ENCODE measurements at places on chromosomes 5 and 9.

- no peak for DNase-seq
Observed at GRCh38 chr9:86807367-86807976, 139.8 kb downstream of the GAS1 start.

DNA sequence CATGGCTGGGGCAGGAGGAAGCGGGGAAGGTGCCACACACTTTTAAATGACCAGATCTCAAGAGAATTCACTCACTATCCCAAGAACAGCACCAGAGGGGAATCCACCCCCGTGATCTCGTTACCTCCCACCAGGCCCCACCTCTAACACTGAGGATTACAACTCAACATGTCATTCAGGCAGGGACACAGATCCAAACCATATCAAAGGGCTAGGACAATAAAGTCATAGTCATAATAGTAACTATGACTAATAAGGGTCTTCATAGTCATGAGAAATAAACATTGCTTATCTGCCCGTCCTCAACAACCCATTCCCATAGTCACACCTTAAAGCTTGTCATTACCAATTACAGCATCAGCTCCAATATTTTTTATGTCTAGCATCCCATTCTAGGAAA is 65.3 kb upstream of the SMC2 start:
- DNase-seq = no peak

DNA sequence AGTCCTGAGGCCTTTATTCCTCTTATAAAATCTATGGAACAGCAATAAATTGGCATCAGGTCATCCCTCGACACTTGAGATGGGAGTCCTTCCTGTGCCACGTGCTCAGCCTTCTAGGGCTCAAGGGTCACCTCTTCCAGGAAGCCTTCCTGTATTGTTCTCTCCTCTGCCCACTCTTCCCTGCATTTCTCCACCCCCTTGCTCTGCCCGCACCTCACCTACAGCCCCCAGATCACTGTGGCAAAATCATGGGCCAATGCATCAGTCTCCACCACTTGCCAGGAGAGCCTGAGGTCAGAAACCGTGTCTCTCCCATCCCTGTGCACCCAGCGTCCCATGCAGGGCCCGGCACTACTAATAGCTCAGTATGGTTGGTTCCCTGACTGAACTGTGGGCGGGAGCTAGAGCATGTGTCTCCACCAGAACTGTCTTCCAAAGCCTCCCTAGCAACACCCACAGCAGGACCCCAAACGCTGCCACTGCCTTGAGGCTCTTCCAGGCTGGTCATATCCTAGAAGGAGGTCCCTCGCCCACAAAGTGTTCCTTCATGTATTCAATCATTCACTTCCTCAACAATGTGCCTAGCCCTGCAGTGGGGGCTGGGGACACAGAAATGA is 13.5 kb downstream of the DUSP1 start:
- no peak for DNase-seq

- no peak for DNase-seq
Observed at GRCh38 chr5:40112875-40113274, 566.8 kb upstream of the PTGER4 start.

- DNase-seq = no peak
Observed at GRCh38 chr5:55160493-55161209, 680 bp downstream of the GPX8 start.

DNA sequence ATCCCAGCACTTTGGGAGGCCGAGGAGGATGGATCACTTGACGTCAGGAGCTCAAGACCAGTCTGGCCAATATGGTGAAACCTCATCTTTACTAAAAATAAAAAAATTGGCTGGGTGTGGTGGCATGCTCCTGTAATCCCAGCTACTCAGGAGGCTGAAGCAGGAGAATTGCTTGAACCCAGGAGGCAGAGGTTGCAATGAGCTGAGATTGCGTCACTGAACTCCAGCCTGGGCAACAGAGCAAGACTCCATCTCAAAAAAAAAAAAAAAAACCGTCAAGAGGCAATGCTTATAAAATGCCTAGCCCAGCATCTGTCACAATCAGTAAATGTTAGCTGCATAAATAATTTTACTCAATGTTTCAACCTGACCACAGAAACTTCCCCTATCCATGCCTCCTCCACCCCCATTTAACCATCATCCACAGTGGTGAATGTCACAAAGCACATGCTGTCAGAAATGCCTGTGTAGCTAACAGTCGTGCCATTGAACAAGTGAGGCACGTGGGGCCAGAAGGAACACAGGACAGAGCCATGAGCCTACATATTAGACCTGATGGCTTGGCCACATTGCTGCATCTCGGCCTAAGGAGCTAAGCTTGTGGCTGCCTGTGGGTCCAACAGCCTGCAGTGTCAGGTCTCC is 16.8 kb upstream of the TCOF1 start:
- no peak for DNase-seq

GRCh38 chr5:95779611-95780010 is 42.9 kb downstream of the GLRX start:
- DNase-seq = no peak

DNA sequence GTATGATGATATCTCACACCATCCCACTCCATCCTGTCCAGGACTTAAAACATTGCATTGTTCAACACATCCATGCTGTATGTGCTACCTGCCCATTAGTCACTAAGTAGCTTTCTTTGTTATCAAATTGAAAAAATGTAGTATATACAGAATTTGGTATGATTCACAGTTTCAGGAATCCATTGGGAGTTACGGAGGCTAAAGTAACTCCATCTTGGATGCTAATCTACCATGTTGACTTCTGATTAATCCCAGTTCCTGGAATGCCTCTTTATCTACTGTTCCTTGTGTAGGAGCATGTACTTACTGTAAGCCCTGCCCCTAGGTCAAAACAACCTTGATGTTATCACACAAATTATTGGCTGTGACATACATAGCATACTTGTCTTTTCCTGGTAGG is 38.9 kb upstream of the FOXB2 start:
- no peak for DNase-seq

DNA sequence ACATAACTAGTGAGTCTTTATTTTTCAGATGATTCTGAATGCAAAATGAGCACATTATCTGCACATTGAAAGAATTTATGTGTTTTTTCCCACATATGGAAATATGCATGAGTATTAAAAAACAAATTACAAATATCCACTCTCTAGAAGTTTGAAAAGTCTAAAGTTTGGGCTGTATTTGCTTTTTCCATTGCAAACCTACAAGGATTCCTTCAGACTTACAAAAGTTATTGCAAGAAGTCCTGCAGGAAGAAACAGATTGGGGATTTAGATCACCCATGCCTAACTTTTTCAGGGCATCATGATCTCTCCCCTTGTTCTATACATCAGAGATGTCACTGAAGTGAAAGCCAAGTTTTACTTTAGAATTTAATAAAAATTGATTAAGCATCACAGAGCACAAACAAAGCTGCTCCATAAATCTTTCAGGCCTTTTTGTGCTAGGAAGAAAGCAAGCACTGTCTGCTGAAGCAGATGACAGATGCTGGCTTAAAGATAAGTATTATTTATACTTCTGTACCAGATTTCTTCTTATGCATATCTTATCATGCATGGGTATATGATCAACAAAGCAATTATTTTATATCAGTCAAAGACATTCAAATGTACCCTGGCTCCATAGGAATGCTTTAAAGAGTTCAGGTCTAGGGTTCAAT is 71.7 kb downstream of the NFIB start:
- no peak for DNase-seq

DNA sequence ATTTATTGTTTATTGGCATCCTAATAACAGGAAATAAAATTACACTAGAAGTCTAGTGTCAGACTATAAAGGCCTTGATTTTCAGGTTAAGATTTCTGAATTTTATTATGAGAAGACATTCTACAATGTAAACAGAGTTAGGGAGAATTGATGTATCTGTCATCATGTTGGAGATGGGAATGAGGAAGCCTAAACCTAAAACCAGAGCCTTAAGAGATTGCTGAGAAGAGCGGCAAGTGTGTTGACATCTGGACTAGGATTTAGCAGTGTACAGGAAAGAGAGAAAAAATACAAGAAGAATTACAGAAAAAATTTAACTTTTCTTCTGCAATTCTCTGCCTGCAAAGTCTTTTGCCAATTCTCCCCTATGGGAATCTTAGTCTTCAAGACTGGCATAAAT is 525.5 kb downstream of the NR2F1-AS1 start:
- DNase-seq = no peak

DNA sequence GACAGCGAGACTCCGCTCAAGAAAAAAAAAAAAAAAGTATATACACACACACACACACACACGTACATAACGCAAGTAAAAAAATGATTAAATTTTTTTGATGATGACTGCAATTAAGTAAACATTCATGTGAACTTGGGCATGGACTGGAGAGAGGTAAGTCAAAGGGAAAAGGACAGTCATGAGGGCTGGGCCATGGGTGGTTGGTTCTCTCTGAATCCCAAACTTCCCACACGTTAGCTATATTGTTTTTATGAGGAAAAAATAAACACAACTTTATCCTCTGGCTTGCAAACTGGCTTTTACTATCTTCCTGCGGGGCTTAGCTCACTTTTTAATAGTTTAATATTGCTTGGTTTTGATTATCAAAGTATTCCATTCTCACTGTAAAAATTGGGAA is 53.7 kb downstream of the GOLM1 start:
- DNase-seq = no peak

- DNase-seq = no peak
Observed at GRCh38 chr9:113579283-113580040, 115.9 kb downstream of the RGS3 start.

DNA sequence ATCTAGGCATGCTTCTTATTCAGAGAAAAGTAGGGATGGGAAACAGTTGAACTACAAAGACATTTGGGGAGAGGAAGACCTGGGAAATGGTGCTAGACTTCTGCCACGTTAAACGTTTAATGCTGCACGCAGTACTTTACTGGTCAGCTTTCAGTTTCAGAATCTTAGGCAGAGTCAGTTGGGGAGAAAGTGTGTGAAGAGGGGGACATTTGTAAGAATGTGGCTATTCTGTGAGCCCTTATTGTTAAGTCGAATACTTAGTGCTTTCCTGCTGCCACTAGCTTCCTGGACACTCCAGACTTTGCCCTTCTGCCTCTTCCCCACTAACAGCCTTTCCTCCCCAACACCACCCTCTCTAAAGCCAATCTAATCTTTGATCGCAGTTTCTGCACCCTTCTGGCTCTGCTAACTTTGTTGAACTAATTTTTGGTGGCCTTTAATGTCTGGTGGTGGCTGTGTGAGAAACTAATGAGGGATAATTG is 6.1 kb downstream of the CYSTM1 start:
- no peak for DNase-seq

DNA sequence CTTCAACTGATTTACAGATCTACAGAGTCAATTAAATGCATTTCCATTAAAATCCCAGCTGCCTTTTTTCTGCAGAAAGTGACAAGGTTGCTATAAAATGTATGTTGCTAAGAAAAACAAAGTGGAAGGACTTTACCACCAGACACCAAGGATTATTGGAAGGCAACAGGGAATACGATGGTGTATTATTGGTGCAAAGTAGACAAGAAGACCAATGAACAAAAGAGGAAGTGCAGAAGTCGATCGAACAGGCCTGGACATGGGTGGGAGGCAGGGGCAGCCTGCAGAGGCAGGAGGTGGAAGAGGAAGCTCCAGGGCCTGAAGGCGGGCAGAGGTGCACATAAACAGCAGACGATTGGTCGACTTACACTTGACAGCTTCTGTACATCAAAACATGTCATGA is 10.6 kb upstream of the SLC6A19 start:
- DNase-seq = no peak

DNA sequence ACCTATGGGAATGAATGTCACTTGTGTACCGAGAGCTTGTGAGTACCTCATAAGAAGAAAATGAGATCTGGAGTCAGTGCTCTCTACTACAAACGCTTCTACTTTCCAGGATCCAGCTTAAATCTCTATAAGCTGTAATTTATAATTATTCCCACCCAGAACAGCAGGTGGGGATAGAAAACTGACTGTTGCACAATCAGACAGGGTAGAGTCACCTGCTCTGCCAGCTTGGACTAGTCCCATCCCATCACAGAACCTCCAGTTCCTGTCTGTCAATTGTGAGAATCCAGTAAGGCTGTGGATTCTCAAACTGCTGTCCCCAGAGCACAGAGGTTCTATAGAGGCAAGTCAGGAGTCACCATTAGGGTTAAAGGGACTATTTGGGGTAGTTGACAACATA is 2.0 kb downstream of the SPINK7 start:
- DNase-seq = no peak

GRCh38 chr9:78368236-78368635 is 71.3 kb downstream of the PSAT1 start:
- DNase-seq = no peak

DNA sequence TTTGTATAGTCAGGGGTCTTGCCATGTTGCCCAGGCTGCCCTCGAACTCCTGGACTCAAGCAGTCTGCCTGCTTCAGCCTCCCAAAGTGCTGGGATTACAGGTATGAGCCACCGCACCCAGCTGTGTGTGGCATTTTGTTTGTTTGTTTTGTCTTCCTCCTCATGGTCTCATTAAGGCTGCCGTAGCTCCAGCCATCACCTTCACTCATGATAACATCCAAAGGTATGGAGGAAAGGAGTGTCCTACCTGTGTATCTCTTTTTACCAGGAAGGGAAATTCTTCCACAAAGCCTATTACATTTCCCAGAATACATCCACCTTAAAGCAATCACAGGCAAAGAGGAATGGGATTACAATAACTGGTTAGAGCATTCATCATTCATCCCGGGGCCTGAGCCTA is 27.2 kb downstream of the LSM11 start:
- DNase-seq = no peak

DNA sequence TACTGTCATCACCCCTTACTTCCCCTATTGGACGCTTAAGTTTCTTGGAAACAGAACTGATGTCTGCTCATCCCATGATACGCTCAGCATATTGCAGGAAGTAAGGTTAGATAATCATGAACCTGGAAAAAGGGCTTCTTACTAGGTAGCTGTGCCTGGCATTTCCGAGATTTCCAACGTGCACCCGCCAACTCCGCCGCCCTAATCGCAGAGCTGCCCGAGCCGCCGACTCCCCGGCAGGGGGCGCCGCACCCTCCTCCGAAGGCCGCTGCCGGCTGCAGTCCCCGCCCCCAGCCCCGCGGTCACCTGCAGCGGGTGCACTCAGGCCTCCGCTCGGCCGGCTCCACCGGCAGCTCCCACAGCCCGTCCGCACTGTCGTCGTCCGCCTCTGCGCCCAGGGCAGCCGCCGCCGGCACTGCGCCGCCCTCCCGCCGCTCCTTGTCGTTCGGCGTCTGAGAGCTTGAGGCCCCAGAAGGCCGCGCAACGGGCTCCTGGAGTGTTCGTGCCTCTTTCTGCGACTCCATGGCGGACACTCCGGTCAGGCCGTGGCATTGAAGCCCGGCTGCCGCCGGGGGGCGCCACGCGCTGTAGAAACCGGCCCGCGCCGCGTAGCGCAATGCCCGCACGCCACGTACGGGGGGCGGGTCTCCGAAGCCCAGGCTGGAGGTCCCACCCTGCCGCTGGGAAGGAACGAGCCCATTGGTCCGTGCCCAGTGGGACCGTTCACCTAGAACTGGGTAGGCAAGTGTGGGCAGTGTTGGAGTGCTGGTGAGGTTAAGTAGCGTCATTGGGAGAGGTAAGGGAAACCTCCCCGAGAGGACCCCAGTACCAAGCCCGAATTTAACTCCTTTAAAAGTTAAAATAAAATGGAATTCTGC is at the start of gene DTWD2:
Gene DTWD2, minus strand, starts transcription at position 560 of the 878 bp plus-strand sequence. Its CDS starts 36 bp downstream, at position 524.
- DNase-seq = peak; percentile 96

- DNase-seq = no peak
Observed at GRCh38 chr5:148003226-148003625, 60.6 kb upstream of the SPINK5 start.
